ENCODE measurements at places on chromosomes 1 and 21. TPM values are rescaled to one million over a fixed set of nuclear protein-coding genes. Genes with fewer than 3 reads are reported as not detected.

GRCh38 chr21:42356046-42356445 is 5.3 kb upstream of the TFF2 start:
- DNase-seq = no peak

DNA sequence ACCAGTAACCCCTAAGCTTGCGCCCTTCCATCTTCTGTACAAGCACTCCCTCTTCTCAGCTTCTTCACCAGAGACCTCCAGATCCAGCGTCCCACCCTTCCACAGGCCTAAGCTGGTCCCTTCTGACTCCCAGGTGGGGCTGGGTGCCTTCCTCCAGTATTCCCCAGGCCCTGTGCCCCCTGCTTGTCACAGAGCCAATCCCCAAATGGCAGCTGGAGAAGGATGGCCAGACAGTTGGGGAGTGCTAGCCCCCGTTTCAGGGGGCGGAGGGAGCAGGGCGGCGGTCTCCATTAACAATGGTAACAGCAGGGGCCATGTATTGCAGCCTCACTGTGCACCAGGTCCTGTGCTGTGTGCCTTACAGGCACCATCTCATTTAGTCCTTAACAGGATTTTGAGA is 85.7 kb downstream of the KCNN3 start:
- DNase-seq = no peak

DNA sequence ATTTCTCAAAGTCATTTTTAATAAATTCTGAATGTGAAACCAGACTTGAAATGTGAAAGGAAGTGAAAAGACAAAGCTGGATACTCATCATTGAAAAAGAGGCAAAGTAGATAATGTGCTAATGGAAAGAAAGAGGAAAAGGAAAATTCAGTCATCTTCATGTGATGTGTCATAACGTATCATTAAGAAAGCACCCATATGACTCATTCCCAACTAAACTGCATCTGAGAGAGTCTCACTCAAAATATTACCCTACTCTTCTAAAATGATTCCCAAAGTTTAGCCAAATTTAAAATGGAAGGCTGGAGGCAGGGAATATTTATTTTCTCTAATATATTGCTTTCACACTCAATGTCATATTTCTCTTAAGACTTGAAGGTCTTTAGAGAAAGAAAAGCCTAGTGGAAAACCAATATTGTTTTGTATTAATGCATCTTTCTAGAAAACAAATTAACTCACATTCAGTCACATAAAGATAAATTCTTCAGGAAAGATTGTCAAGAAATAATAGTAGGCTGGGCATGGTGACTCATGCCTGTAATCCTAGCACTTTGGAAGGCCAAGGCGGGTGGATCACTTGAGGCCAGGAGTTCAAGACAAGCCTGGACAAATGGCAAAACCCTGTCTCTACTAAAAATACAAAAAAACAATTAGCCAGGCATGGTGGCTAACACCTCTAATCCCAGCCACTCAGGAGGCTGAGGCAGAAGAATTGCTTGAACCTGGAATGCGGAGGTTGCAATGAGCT is 129.9 kb downstream of the SLC30A10 start:
- no peak for DNase-seq

Gene DNAH14
- polyA plus RNA-seq = 4.4 TPM

Gene GOLT1A
- not detected for polyA plus RNA-seq

Gene JMJD4
- 20.7 TPM for polyA plus RNA-seq

Gene TRIM67
- 0.05 TPM for polyA plus RNA-seq

Gene SRSF10
- 113 TPM for polyA plus RNA-seq

DNA sequence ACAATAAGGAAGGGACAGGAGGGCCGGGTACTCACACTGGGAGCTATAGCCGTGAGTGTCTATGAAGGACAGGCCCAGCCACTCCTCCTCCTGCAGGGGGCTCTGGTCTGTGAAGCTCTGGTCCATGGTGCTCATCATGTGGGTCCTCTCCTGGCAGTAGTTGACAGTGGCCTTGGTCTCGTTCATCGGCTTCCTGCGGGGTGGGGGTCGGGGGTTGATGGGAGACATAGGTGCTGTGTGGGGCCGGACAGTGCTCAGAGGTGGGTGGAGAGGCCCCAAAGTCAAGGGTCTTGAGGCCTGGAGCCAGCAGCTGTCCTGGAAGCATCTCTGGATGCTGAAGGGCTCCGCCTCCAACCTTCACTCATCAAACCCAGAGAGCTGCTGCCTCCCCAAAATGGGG is 260.4 kb downstream of the PTPRU start:
- no peak for DNase-seq

Gene COL9A2
- 1.2 TPM for polyA plus RNA-seq

GRCh38 chr1:245834002-245834401 is 673.1 kb downstream of the SMYD3 start:
- no peak for DNase-seq

Gene AKR7A3
- polyA plus RNA-seq = 1.6 TPM

GRCh38 chr1:41347276-41347675 is 14.0 kb upstream of the FOXO6 start:
- DNase-seq = no peak

DNA sequence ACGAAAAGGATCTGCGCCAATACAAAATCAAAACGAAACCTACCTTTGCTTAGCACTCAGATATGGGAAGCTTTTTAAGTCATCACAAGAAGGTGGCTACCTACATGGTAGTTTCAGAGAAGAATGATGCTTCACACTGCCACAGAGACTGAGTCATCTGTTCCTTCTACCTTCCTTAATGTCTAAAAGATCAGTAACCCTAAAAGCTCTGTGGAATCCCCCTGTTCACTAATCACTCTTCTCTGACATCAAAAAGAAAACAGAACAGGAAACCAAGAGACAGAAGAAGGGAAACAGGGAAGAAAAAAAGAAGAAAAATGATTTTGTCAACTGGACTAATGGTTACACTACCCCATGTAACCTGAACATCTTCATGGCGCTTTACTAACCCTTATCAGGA is 177.2 kb downstream of the SMYD3 start:
- no peak for DNase-seq

DNA sequence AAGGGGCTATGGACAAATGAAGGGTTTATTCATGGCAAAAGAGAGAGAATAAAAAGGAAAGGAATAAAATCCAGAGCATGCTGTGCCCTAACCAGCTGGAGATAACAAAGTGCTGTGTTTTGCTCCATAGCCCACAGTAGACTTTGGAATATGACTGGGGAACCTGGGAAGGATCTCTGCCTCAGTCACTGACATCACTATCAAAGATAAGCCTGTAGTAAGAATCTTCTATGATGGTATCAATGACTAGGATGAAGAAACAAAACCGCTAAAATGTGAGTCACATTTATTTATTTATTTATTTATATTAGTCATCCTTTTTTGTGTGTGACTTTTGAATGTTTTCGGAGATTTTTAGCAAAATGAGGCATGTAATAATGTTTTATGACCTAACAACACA is 56.3 kb downstream of the NVL start:
- no peak for DNase-seq

DNA sequence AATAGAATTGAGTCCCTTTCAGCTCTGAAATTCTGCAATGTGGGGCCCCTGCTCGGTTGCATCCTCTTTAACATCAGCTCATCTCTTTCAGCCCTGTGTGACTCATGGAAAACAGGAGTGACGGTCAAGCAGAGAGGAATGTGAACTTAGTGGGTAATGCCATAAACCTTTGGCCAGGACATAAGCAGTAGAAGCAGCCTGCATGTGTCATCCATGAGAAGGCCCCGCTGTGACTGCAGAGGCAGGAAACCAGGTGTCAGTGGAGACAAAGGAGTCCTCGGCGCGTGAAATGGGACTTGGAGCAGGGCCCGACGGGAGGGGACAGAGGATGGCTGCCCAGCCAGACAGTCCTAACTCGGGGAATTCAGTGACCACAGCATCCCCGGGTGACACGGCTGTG is 21.1 kb upstream of the EPHB2 start:
- DNase-seq = peak; percentile 58

- DNase-seq = no peak
Measured at GRCh38 chr1:219273088-219273686, 99.5 kb downstream of the LYPLAL1 start.

- DNase-seq = no peak
Measured at GRCh38 chr21:36463991-36464390, 15.9 kb downstream of the CLDN14 start.

Gene TTC39A
- polyA plus RNA-seq = 5.0 TPM

DNA sequence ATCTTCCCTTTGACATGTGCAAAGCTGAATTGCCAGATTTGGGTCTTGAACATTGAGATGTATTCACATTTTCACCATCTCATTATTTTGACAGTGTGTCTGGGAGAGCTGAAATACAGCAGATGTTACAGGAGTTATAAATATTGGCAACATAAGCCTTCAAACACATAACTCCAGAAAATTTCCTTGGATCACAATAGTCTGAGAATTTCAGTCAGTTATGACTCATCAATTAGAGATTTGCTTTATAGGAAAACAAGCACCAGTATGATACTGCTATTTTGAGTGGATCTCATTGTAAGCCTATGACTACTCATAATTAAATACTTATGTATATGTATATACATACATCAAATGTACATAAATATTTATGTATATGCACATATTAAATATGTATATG is 1171.8 kb downstream of the AMY1C start:
- no peak for DNase-seq

Gene LMX1A
- polyA plus RNA-seq = 1.3 TPM

DNA sequence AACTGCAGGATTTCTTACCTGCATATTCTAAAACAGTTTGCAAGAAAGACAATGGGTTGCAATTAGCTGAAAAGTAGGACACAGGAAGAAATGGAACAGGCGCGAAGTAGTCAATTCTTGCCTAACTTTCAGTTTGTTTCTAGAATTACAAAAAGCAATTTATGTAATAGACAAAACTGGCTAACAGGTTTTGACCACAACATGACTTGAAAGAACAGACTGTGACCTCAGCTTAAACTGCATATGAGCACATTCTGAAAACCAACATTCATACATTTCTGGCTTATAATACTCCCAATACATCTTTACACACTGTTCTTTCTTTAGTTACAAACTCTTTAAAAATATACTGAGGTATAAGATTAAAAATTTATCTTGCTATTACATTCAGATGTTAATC is 405.9 kb upstream of the B3GALT2 start:
- no peak for DNase-seq

- DNase-seq = no peak
Measured at GRCh38 chr1:150507912-150508864, at the start of gene ECM1. Gene ECM1 (plus strand): TSS chr1:150508109. CDS start chr1:150508210, 101 bp downstream.

GRCh38 chr21:22993144-22993543 is 1994.9 kb downstream of the NCAM2 start:
- no peak for DNase-seq

GRCh38 chr1:172473302-172473701 is 29.4 kb upstream of the PIGC start:
- no peak for DNase-seq

GRCh38 chr1:180261524-180262155 is 31.6 kb downstream of the LHX4 start:
- no peak for DNase-seq

Gene CCDC185
- not detected for polyA plus RNA-seq

Gene ETNK2
- 3.0 TPM for polyA plus RNA-seq

GRCh38 chr1:186421446-186421845 is 39.5 kb downstream of the PDC start:
- no peak for DNase-seq

- DNase-seq = no peak
Measured at GRCh38 chr1:110860174-110860573, 12.8 kb upstream of the CD53 start.

DNA sequence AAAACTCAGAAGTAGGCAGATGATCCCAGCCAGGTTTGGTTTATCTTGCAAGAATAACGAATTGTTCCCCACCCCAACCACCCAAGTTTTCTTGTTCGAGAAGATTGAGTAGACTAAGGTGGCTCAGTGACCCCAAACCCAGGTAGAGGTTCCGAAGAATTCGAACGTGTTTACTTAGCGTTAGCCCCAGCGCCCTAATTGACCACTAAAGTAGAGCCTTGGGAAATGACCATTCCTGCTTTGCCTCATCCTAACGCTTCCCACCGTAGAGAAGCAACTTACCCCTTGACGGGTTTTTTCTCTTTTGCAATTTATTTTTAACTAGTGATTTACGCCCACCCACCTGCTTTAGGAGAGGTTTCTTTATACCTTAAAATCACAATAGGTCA is 870 bp downstream of the FBXO28 start:
- DNase-seq = no peak

DNA sequence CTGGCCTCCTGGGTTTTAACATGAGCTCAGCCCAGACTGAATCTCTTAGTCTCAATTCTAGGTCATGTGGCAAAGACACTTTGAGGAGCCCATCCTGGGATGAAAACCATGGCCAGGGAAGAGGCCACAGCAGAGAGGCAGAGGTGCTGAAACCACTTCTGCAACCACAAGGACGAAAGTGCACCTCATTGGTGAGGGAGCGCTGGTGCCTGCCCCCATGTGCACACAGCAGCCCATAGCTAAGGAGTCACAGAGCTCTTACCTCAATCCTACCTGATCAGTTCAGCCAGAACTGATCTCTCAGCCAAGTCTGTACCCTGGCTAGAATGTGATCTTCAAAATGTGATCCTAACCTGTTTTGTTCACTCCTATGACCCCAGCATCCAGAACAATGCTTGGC is 32.9 kb upstream of the SRP9 start:
- DNase-seq = no peak

DNA sequence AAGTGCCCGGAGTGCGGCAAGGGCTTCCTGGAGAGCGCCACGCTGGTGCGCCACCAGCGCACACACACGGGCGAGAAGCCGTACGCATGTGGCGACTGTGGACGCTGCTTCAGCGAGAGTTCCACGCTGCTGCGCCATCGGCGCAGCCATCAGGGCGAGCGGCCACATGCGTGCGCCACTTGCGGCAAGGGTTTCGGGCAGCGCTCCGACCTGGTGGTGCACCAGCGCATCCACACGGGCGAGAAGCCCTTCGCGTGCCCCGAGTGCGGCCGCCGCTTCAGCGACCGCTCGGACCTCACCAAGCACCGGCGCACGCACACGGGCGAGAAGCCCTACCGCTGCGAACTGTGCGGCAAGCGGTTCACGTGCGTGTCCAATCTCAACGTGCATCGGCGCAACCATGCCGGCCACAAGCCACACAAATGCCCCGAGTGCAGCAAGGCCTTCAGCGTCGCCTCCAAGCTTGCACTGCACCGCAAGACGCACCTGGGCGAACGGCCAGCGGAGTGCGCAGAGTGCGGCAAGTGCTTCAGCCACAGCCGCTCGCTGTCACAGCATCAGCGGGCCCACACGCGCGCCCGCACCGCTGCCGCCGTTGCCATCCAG is 10.0 kb downstream of the ZNF672 start:
- DNase-seq = no peak

GRCh38 chr1:14222086-14222485 is 376.4 kb upstream of the KAZN start:
- DNase-seq = no peak

DNA sequence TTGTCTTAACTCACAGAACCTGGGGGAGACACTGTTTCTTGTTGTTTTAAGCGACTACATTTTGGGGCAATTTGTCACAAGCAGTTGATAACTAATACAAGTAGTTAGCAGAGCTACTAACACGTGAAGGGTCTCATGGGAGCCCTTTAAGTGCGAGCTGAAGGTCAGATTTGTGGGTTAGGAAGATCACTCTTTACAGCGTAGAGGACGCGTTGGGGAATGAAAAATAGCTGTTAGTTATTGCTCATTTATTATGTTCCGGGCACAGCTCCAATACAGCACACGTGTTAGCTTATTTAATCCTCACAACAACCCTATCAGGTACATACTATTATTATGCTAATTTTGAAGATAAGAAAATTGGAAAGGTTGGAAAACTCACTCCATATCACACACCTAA is 95.9 kb downstream of the ACTL8 start:
- no peak for DNase-seq

Gene C8A
- not detected for polyA plus RNA-seq

Gene OR13G1
- not detected for polyA plus RNA-seq

All from hindlimb muscle (tissue), 1 donor.